ENCODE measurements at places on chromosomes 12 and 14.

DNA sequence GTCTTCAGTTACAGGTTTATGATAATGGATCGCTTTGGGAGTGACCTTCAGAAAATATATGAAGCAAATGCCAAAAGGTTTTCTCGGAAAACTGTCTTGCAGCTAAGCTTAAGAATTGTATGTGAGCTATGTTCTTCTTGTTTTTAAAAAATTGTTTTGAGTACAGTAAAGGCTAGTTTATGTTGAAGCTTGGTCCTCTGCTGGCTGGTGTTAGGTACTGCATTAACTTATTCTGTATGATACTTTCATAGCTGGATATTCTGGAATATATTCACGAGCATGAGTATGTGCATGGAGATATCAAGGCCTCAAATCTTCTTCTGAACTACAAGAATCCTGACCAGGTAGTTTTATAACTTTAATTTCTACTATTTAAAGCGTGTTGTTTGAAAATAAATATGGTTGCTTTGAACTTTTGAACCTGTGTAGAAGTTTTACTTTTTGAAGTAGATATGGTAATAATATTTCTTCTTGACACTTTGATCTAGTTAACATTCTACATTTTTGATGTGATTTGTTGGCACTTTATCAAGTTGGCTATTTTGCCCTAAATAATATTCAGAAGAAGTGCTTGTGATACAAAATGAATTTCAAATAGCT is 55.7 kb downstream of the VRK1 start:
- DNase-seq = no peak

DNA sequence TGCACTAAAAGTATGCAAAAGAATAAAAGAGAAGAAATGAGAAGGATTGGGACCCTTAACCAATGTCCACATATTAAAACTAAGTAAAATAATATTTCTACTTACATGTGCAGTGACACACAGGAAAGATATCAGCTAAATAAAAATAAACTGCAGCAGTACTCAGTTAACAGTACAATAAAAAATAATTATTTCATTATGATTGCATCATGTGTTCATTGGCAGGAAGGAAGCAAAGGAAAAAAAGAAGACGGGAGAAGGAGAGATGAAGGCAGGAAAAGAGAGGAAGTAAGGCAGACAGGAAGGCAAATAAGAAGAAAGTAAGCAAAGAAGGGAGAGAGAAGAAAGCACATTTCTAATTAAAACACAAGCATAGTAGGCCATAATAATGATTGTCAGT is 33.0 kb downstream of the RASSF9 start:
- DNase-seq = no peak

DNA sequence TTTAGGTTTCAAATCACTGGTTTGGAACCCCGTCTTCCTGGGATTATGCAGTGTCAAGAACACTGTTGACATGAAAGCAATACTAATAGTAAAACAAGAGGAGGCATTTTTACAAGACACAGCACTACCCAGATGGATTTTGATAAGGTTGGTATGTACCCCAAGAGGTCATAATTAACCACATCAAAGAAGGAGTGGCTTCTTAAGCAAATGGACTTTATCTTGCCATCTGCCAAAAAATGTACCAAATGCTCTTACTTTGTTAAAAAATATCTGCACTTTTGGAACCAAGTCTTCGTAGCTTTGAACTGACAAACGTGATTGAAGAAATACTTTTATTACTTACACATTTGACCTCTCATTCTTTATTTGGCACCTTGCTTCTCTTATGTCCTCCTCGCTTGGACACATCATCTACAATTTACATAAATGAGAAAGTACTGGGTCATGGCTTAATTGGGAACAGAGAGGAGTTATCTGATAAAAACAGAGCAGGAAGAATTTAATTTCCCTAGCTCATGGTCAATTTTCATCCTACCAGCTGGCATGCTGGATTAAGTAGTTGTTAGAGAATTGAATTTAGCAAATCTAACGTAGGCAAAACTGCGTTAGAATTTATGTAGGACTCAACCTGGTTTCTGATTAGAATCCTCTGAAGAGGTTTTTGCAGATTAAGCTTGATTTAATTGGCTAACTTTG is 54.5 kb upstream of the PRICKLE1 start:
- no peak for DNase-seq

GRCh38 chr14:103832046-103832445 is 15.3 kb downstream of the PPP1R13B start:
- no peak for DNase-seq

GRCh38 chr12:114406316-114406983 is 506 bp upstream of the TBX5 start:
- no peak for DNase-seq

DNA sequence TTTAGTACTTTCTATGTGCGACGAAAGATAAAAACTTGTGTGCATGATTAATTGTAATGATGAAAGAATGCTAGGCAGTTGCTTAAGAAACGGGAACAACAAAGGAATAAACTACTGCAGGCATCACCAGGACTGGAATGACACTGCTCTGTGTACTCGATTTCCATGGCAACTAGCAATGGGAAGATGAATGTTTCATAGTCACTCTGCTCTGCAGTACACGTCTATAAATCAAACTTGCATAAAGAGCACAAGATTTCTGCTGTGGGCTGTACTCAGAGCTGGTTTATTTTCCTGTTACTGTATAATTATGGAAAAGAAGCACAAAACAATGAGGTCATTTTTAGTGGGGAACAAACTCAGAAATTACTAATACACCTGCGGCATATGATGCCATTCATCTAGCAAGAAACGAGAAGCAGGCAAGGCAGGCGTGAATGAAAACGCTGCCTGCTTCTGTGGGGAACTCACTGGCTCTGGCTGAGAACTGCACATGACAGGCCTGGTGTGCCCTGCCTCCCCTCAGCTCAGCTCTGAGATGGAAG is 41.8 kb downstream of the EFCAB11 start:
- DNase-seq = no peak

DNA sequence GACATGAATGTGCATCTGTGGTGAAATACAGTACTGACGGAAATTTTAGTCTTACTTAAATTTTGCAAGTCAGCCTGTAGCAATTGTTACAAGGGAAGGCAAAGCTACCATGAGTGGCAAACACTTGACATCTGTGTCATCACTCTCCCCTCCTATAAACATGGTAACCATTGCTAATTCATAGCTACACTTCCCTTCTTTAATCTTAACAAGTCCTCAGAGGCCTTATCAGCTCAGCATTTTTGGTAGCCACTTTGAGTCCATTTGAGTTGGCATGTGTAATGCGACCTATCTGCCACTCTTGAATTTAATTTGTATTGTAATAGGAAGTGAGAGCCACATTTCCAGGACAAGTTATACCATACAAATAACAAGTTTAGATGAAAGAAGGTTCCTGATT is 218.1 kb downstream of the RMST start:
- DNase-seq = no peak

- DNase-seq = no peak
These were observed 300.1 kb downstream of the C12orf50 start for GRCh38 chr12:87728931-87729593.

GRCh38 chr14:73289729-73290128 is 52.4 kb downstream of the PAPLN start:
- no peak for DNase-seq

DNA sequence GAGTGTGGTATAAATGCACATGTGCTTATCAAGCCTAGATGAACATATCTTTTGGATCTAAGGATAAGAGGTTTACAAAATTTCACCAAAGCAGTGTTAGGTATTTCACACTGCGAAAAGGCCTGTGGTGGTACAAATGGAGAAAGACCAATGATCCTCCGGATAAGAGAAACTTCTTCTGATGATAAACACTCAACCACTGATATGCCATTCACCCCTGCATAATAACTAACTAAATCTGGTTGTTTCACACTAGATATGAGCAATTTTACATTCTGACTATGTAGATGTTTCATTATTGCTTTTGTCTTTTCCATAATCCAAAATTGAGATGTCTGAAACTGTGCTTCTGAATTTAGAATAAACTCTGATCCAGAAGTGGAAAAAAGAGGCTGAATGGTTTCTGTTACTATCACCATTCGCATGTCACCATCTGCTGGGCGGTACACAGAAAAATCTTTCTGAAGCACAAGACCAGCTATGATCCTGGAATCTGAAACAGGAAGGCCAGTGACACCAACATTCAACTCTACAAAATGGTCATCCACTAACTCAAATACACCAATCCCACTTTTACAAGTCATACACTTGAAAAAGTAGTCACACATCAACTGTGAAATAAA is 1.3 kb downstream of the BBS10 start:
- no peak for DNase-seq

DNA sequence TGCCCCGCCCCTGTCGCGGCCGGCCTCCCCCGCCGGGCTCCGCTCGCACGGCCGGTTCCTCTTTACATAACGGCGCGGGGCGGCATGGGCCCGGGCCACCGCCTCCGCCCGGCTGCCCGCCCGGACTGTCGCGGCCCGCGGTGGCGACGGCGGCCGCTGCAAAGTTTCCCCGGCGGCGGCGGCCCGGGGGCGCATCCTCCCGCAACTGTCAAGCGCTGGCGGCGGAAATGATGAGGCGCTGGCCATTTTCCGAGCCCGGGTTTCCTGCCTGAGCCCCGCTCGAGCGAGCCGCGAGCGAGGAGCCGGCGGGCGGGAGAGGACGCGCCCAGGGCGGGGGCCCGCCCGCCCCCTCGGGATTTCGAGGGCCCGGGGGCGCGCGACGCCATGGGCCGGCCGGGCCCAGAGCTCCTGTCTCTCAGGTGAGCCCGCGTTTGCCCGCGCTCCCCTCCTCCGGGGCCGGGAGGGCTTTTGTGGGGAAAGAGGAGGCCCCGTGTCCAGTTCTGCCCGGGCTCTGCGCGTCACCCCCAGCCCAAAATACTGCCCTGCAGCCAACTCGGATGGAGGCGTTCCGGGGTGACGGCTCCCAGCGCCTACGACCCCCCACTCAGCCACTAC is at the start of gene SH2B3:
Gene SH2B3 (plus strand): TSS at position 65 of the 615 bp plus-strand sequence. CDS start 12,223 bp downstream, outside the sequence.
- peak; percentile 86 for DNase-seq

GRCh38 chr14:89025561-89026236 is 201.2 kb downstream of the TTC8 start:
- DNase-seq = no peak

GRCh38 chr14:24338843-24339242 is 948 bp downstream of the RIPK3 start:
- DNase-seq = no peak

DNA sequence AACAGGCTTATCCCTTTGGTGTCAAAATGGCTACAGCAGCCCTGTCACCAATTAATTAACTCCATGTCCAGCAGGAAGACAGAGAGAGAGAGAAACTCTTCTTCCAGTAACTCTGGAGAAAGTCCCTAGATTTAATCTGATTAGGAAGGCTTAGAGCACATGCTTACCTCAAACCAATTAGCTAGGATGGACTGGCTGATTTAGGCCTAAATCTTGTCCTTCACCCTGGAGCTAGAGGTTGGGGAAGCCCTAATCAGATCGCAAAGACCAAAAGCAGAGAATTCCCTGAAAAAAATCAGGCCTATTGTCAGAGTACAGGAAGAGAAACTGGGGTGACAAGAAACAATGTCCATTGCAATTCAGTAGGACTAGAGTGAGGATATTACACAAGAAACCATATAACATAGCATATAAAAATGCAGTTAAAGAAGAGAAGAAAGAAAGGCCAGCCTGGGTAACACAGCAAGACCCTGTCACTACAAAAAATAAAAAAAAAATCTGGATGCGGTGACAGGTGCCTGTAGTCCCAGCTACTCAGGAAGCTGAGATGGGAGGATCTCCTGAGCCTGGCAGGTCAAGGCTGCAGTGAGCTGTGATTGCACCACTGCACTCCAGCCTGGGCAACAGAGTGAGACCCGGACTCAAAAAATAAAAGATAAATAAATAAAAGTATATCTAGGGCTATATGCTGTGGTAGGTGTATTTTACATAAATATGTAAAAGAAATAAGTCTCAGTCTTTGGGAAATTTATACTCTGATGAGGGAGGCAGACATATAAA is 34.9 kb upstream of the TUBA1A start:
- no peak for DNase-seq

DNA sequence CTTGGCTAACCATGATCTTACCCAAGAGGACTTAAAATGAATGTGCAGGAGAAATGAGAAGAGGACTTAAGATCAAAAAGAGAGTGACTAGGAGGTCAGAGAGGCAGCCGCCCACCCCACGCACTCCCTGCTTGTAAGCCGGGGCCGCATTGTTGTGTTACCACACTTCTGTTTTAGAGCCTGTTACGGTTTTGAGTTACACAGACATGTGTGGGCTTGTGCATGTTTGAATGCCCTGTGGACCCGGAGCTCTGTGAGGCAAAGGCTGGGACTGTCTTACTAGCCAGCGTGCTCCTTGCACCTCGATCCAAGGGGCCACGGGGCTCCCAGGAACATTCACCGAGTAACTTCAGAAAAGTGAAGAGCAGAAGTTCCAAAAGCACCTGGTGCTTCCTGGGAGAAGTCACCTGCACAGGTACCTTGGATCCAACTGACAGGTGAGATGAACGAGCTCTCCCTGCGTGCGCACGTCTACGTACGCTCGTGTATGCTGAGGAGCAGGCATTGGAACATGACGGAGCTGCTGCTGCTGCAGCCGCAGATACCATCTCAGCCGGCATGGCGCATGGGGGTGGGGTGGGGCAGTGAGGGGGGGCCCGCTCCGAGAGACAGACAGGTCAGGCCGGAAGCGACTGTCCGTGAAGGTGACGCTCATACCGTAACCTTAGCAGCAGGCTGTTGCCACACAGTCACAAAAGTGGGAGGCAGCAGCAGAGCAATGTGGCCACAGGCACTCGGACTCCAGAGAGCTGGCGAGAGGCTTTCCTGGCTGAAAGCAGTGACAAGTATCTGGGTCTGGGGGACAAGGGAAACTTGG is 23.7 kb downstream of the SFSWAP start:
- no peak for DNase-seq

DNA sequence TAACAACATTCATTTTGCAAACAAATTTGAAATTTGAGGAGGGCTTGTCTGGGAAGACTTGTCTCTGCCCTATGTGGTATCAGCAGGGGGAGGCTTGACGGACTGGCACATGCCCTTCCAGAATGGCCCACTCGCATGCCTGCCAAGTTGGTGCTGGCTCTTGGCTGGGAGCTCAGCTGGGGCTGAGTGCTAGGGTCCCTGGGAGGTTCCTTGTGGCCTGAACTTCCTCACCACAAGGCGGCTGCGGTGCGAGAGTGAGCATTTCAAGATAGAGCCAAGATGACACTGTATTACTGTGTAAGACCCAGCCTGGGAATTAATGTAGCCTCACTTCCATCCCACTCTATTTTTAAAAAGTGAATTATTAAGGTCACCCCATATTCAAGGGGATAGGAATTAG is 271.6 kb upstream of the PLEKHG7 start:
- no peak for DNase-seq

DNA sequence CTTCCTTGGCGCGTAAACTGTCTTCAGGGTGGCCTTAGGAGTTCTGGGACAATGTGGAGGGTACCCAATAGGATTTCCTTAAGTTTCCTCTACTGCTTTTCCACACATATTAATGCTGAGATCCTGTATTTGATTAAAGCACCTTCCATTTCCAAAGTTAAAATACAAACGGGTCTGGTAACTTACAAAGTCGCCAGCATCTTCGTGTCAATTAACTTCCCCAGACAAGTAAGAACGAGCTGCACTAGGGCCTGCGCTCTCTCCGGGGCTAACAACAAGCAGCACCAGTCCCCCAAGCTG is 130.9 kb downstream of the NDUFA12 start:
- DNase-seq = no peak

GRCh38 chr14:106538201-106538600 is 1011.8 kb downstream of the TMEM121 start:
- no peak for DNase-seq

GRCh38 chr14:66360366-66360926 is 125.7 kb upstream of the CCDC196 start:
- DNase-seq = no peak
